SJSA1 (cell line): ENCODE measurements at places on chromosomes 1 and 21. TPM values are rescaled to one million over a fixed set of nuclear protein-coding genes. Genes with fewer than 3 reads are reported as not detected.

DNA sequence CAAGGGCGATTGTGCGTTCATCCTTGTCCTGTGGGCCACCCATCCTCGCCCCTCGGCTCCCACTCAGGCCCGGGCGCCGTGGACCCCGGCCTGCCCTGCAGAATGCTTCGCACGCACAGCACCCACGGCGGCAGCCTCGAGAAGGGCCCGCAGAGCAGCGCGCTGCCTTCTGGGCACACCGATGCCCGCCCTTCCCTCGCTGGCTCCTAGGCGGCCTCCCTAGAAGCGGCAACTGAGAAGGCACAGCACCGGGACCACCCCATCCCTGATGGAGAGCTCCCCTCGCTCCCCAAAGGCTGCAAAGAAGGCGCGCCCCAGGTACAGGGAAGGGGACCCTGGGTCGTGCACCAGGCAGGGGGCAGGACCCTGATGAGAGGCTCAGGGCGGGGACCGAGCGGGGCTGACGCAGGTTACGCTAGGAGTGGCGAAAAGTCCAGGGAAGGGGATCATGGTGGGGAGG lies 971 bp downstream of the CAPZB start:
- DNase-seq, result no peak

DNA sequence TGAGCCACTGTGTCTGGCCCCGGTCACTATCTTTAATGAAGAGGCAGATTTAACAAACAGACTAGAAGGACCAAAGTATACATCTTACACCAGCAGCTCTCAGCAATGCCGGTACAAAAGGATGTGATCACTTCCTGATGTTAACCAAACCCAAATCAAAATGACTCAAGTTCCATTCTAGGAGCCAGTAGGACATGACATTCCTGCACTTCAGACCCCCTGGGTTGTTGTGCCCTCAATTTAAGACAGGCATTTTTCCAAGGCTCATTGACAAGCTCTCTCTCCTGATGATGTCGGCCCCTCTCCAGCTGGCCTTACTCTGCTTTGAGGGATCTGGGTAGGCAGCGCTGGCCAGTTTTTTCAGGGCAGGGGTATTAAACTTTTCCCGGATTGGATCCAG lies 35.1 kb downstream of the YARS1 start:
- DNase-seq, result no peak

CZIB gene
- total RNA-seq, result 90.0 and 92.7 TPM in 2 replicates

LCE1A gene
- not detected in 2 replicates for total RNA-seq

PRAMEF7 gene
- total RNA-seq, result not detected in 2 replicates
